Temporal lobe (tissue), 4 donors: ENCODE measurements at places on chromosomes 7 and 10. TPM values are rescaled to one million over a fixed set of nuclear protein-coding genes. Genes with fewer than 3 reads are reported as not detected.

STK32C gene
- total RNA-seq, result 21.9 TPM

TMEM270 gene
- not detected for total RNA-seq

RBP3 gene
- not detected for total RNA-seq

FAM131B gene
- 79.7 TPM for total RNA-seq
